Suppressor macrophage (primary cell): ENCODE measurements at places on chromosomes 1 and 21.
A peak's percentile ranks its signal among the peaks of the same experiment; 100 is the strongest.

- no peak for DNase-seq
Measured at GRCh38 chr1:10064416-10065343, 31.9 kb downstream of the UBE4B start.

DNA sequence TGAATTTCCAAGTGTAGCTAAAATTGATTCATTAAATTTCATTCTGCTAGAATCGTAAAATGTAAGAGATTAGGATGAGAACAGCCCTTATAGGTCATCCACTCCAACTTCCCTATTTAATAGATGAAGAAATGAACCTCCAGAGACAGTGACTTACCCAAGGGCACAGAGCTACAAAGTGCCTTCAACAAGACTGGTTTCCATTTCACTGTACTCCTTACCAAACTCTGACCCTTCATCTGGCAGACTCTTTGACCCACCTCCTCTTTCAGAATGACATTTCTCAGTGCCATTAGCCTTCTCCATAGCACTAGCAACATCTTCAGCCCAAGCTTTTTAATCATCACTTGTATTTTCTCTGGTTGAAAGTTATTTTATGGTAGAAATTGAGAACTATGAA lies 161.3 kb downstream of the NEK7 start:
- peak; percentile 5 for DNase-seq

GRCh38 chr21:44399955-44400790 lies 46.8 kb downstream of the TRPM2 start:
- no peak for DNase-seq

DNA sequence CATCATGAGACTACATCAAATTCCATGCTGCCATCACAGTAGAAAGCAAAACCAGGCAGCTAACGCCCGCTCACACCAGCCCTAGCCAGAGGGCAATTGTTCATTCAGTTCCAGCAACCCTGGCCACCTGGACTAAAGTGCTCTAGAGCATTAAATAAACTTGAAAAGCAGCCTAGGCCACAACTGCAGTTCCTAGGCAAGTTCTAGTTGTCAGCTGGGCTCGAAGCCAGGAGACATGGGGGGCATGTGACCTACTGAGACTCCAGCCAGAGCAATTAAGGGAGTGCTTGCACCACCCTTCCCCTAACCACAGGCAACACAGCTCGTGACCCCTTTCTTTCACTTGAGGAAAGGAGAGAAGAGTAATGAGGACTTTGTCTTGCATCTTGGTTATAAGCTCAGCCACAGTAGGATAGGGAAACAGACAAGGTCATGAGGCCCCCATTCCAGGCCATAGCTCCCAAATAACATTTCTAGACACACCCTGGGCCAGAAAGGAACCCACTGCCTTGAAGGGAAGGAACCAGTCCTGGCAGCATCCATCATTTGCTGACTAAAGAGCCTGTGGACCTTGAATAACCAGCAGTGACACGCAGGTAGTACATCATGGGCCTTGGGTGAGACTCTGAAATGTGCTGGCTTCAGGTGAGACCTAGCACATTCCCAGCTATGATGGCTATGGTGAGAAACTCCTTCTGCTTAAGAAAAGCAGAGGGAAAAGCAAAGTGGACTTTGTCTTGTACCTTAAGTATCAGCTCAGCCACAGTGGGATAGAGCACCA lies 77.0 kb downstream of the ZZZ3 start:
- peak; percentile 82 for DNase-seq

DNA sequence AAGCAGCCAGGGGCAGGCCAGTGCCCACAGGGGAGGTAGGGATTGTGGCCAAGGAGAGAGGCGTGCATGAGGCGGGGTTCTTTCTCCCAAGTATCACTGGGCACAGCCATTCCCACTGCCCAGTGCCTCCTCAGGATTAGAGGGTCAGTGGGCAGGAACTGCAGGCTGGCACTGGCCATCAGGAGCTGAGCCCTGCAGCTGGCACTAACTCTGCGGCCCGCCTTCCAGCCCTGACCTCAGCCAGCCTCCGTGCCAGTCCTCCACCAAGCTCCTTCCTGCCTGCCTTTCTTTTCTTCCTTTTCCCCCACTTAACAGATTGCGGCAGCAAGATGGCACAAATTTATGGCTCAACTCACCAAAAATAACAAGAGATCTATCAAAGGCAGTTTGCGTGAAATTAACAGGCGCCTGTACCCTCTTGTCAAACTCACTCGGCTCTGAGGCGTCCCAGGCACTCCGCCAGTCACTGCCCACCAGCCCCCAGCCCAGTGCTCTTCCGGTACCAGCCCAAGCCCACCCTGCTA lies 11.1 kb downstream of the ADGRB2 start:
- DNase-seq: no peak

DNA sequence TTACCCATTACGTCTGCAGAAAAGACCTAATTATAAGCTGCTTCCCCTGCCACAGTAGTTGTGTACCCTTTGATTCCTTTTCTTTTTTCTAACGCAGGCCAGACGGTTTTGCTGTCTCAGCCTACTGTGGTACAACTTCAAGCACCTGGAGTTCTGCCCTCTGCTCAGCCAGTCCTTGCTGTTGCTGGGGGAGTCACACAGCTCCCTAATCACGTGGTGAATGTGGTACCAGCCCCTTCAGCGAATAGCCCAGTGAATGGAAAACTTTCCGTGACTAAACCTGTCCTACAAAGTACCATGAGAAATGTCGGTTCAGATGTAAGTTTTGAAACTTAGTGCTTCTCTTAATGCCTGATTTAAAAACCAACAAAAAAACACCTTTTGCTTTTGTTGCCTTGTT lies 35.8 kb downstream of the ATF6 start:
- no peak for DNase-seq

- no peak for DNase-seq
Measured at GRCh38 chr1:78619446-78619802, 824 bp upstream of the IFI44L start.

DNA sequence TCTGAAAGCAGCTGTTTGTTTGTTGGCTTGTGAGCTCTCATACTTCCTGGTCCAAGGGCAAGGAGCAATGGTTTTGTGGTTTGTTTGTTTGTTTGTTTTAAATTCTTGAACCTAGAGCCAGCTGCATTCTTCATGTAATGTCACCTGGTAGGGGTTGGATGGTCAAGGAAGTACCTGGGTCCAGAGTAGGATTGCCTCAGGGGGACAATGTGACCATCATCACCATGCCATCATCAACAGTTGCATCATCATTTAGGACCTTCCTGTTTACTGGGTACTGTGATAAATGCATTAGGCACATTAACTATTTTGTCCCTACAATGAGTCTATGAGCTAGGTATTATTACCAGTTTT lies 14.7 kb upstream of the MYOG start:
- peak; percentile 30 for DNase-seq

DNA sequence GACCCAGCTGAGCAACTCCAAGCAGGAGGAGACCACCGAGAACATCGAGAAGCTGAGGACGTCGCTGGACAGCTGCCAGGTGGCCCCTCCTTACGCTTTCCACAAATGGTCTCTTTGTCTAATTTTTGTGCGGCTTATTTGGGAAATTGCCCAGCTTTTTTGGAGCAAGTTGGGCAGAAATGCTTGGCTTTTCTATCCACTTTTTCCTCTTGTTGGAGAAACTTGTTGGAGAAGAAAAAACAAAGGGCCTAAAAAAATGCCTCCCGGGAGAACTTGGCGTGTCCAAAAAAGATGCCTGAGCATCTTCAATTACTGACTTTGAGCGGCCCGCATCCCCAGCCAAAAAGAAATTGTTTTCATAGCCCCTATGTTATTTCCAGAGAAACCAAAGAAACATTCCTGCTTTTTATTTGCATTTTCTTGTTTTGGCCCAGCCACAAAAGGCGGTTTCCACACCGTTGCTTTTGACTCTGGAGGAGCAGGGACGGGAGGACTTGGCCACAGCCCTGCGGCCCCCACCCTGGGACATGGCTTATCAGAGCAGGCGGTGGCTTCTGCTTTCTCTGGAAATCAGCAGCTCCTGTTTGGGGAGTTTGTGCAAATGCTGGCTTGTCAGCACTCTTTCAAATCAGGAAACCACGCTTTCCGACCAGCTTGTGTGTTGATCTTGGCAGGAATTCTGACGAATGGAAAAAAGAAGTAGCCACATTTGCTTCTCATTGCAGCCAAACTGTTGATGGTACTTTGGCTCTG lies 81.2 kb upstream of the EFHD2 start:
- DNase-seq: peak; percentile 92

GRCh38 chr1:209207701-209208286 lies 375.7 kb upstream of the CAMK1G start:
- DNase-seq: peak; percentile 52
